NCI-H1417 (cell line): ENCODE measurements at places on chromosomes 2 and 18.

- no peak for DNase-seq
These were observed 166.2 kb downstream of the TCF4 start for GRCh38 chr18:55421615-55422419.

GRCh38 chr18:58599106-58599505 is 29.8 kb downstream of the ALPK2 start:
- DNase-seq: no peak

- no peak for DNase-seq
These were observed 42.4 kb downstream of the ITGB1BP1 start for GRCh38 chr2:9380702-9381628.

DNA sequence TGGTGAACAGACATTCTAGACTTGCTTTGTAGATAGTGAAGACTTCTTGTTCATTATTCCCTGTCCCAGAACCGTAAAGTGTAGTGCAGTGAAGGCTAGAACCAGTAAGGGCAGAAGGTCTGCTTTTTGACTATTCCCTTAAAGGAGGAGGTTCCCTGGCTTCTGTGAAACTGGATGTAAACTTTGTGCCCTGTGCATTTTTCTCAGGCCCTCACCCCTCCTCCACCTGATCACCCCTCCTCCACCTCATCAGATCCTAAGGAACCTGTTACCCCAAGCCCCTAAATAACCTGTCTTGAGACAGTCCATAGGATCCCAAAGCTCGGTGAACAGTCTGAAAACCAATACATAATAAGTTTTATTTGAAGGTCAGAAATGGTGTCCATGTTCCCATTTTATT is 33.7 kb downstream of the SFT2D3 start:
- no peak for DNase-seq

DNA sequence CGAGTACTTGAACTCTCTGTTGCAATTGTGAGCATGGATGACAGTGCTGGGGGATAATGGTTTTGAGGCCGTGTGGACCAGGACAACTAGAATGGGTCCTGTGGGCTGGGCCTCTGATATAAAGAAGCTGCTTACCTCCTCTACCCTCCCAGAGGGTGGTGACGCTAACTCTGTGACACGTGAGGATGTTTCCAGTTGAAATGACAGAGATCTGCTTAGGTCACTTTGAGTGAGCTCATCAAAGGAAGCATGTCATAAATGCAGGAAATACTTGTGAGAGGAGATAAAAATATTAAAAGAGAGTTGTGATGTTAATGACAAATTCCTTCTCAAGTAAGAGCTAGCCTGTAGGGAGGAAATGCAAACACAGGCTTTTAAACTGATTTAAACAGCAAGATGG is 16.4 kb downstream of the RMC1 start:
- DNase-seq: no peak
